ENCODE measurements at places on chromosomes 13 and 19. TPM values are rescaled to one million over a fixed set of nuclear protein-coding genes. Genes with fewer than 3 reads are reported as not detected.

Gene ARHGAP45
- 481 TPM for total RNA-seq

DNA sequence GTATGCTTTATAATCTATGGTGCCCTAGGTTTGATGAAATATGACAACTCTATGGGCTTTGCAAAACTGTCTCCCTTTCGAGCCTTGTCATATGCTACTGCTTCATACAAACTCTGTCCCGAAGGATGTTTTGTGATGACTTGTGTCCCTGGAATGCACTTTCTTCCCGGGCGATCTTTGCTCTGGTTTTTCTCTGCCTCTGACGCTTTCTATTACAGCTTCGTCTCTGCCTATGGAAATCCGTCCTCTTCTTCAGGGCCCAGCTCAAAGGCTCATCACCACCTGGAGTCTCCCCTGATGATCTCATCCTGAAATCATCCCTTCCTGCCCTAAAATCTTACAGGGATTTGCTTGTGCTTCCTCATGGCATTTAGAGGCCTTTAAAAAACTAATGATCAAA lies 191.5 kb upstream of the KL start:
- H3K4me1 ChIP-seq, result peaks cover 2% of the 10 kb centered on the region
- peaks cover 13% of the 10 kb centered on the region for H3K27me3 ChIP-seq
- no peak overlapping the region for H3K4me3 ChIP-seq
- no peak overlapping the region for H3K27ac ChIP-seq
- DNase-seq, result no peak
- no peaks in the 10 kb centered on the region for H3K36me3 ChIP-seq

DNA sequence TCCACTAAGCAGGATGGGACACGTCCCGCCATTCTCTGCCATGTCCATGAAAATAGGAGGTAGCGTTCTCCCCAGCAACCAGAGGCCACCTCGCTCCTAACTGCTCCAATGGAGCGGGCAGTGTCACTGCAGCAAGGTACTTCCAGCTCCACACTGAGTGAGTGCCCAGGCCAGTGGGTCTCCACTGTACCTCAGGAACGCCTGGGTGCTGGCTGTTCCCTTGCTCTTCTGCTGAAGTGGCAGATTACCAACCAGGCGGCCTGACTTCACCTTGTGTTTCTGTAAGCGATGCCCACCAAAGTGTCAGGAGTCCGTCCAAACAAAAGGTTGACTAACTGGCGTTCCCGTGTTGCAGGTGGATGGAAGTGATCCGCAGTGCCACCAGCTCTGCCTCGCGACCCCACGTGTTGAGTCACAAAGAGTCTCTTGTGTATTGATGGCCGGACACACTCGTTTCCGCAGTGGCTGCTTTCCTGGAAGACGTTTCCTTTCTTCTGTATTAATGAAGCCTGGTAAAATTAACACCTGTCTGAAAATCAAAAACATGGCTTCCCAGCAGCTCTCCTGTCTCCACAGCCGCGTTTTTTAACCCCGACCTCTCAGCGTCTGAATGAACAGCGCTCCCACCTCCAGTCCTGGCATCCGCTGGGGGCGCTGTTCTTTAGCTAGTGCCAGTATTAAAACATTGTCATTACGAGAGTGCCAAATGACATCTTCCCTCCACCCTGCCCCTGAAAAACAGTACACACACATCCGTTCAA lies 128.8 kb downstream of the STK24 start:
- no peak for DNase-seq
- H3K36me3 ChIP-seq, result peaks cover 13% of the 10 kb centered on the region
- H3K27me3 ChIP-seq, result no peaks in the 10 kb centered on the region
- H3K4me1 ChIP-seq, result peaks cover 22% of the 10 kb centered on the region
- H3K27ac ChIP-seq, result no peak overlapping the region

GRCh38 chr19:8120636-8121480 lies 28.5 kb downstream of the FBN3 start:
- DNase-seq, result no peak
- H3K4me1 ChIP-seq, result no peaks in the 10 kb centered on the region
- H3K36me3 ChIP-seq, result no peaks in the 10 kb centered on the region
- no peak overlapping the region for H3K4me3 ChIP-seq
- no peaks in the 10 kb centered on the region for H3K27me3 ChIP-seq

GRCh38 chr19:35294328-35294727 lies 2.4 kb downstream of the MAG start:
- H3K4me3 ChIP-seq, result no peak overlapping the region
- H3K4me1 ChIP-seq, result peaks cover 8% of the 10 kb centered on the region
- no peaks in the 10 kb centered on the region for H3K36me3 ChIP-seq
